ENCODE measurements at places on chromosomes 2 and 18. TPM values are rescaled to one million over a fixed set of nuclear protein-coding genes. Genes with fewer than 3 reads are reported as not detected.

Gene UGT1A6
- not detected for polyA plus RNA-seq

- H3K27me3 ChIP-seq = peaks cover 71% of the 10 kb centered on the region
- H3K27ac ChIP-seq = no peak overlapping the region
- H3K4me3 ChIP-seq = no peak overlapping the region
- H3K36me3 ChIP-seq = no peaks in the 10 kb centered on the region
- DNase-seq = no peak
- H3K4me1 ChIP-seq = peaks cover 15% of the 10 kb centered on the region
These were observed 133.2 kb upstream of the ID2 start for GRCh38 chr2:8548619-8549150.

Gene ANKRD53
- polyA plus RNA-seq = not detected

Gene SPP2
- not detected for polyA plus RNA-seq

Gene GAREM2
- 1.2 TPM for polyA plus RNA-seq

DNA sequence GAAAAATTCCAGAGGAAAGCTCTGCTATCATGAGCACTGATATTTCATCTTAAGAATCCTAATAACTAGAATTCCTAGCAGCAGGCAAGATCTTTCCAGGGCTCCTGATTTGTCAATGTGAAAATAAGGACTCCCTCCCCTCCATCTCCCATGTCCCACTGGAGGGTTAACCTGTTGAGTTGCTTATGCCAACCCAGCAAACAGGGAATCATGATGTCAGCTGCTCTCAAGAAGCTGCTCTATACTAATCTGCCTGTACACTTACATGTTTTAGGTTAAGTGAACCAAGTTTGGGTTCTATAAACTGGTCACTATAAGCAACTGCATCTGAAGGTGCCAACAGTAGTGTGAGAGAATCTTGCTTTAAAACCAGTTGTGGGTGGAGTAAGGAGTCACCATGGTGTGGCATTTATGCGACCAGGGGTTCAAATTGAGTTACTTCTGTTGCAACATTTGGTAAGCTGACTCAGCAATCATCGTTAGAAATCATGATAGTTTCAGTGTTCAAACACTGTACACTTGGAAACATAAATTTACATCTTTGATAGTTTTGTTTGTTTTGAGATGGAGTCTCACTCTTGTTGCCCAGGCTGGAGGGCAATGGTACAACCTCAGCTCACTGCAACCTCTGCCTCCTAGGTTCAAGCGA lies 53.4 kb downstream of the STK25 start:
- no peak overlapping the region for H3K27ac ChIP-seq
- no peaks in the 10 kb centered on the region for H3K36me3 ChIP-seq
- H3K4me1 ChIP-seq = no peaks in the 10 kb centered on the region
- no peak overlapping the region for H3K4me3 ChIP-seq

Gene ZNF385B
- polyA plus RNA-seq = not detected

DNA sequence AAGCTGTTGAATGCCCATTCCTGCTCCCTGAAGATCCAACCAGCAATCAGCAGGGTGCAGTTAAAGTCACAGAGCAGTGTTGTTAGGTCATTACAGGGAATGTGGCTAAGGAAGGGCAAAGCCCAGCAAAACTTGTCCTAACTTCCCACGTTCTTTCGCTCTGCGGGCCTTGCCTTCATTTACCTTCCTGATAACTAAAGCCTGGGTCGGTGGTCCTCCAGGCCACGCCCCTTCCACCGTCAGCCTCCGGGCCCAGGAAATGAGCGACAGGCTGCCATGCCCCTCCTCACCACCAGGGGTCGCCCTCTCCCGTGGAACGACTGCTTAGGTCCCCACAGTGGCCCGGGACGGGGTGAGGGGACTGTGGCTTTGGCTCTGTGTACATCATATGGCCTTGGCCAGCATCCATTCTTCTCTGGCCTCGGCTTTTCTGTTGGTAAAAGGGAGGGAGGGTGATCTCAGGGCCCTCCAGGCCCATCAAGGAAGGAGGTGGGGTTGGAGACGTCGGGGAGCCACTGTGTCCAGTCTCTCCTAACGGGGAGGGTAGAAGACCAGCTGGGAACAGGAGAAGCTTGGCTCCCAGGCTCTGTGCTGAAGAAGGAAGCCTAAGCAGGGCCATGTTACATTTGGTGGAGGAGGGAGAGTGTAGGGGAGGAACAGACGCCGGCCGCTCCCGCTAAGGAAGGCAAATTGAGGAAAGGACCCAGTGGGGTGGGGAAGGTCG lies 2.2 kb downstream of the SH2D6 start:
- peaks cover 24% of the 10 kb centered on the region for H3K4me1 ChIP-seq
- no peaks in the 10 kb centered on the region for H3K36me3 ChIP-seq
- H3K27me3 ChIP-seq = no peaks in the 10 kb centered on the region
- peak overlapping the region; percentile 74 for H3K4me3 ChIP-seq
- peak overlapping the region; percentile 84 for H3K27ac ChIP-seq

Gene FLACC1
- polyA plus RNA-seq = 1.2 TPM

DNA sequence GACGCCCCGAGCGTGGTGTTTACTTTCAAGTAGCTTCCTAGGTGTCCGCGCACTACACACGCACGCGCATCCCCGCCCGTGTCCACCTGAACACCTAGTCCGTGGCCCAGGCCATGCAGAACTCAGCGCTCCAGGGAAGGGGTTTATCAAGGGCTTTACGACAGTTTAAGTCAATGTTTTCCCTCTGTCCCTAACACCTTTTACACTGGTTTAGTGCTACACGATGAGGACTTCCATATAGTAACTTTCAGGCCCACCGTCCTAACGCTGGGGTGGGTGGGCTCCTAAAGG lies 1.4 kb upstream of the BCL2 start:
- peaks cover 49% of the 10 kb centered on the region for H3K4me1 ChIP-seq
- H3K36me3 ChIP-seq = peaks cover 7% of the 10 kb centered on the region
- no peaks in the 10 kb centered on the region for H3K27me3 ChIP-seq
- H3K4me3 ChIP-seq = peak overlapping the region; percentile 93

Gene GCG
- polyA plus RNA-seq = not detected

Gene MFSD6
- polyA plus RNA-seq = 9.3 TPM

DNA sequence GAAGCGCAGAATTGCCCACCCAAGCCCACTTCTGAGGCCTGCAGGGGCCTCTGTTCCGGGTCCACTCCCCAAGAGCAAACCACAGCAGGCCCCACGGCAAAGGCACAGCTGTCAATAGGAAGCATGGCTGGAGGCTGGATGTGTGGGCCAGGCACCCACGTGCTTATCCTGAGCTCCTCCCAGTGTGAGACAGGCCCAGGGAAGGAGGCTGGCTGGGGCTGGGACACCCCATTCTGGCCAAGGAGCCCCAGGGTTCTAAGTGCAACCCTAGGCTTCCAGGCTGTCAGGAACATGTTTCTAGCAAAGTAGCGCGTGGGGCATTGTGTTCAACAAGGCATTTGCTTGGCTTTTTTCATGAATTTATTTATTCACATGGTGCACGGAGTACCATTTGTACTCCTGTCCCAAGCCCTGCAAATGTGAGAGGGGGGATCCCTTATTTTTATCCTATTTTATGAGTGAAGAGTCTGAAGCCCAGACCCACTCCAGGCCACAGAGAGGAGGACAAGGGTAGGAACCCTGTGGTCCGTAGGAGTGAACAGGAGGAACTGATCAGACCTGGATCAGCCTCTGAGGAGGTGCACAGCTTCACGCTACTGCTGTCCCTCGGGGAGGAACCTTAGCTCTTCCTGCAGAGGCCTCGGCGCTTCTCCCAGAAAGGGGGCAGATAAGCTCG lies 6.1 kb upstream of the RAB17 start:
- H3K27me3 ChIP-seq = no peaks in the 10 kb centered on the region
- DNase-seq = no peak
- peaks cover 13% of the 10 kb centered on the region for H3K4me1 ChIP-seq
- H3K4me3 ChIP-seq = no peak overlapping the region
- H3K36me3 ChIP-seq = no peaks in the 10 kb centered on the region

GRCh38 chr2:175579646-175580045 lies 398.1 kb upstream of the ATP5MC3 start:
- H3K27ac ChIP-seq = no peak overlapping the region
- H3K27me3 ChIP-seq = no peaks in the 10 kb centered on the region
- peaks cover 32% of the 10 kb centered on the region for H3K4me1 ChIP-seq

Gene RFTN2
- polyA plus RNA-seq = not detected

DNA sequence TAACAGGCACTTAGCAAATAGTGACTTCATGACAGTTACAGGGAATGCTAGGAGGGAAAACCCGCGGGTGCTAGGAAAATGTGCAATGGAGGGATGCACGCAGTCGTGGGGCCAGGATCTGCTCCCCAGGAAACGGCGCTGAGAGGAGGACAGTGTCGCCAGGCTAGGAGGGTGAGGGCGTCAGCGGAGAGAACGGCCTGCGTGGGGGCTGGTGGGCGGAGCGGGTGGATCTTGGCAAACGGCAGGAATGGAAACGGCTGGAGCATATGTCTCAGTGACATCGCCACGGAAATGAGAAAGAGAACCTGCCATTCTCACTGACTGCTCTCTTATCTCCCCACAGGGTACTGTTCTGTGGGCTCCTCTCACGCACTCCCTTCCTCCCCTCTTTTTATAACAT lies 478.5 kb upstream of the ID2 start:
- no peak for DNase-seq
- no peak overlapping the region for H3K4me3 ChIP-seq
- H3K4me1 ChIP-seq = no peaks in the 10 kb centered on the region
- H3K27me3 ChIP-seq = peaks cover 12% of the 10 kb centered on the region
- H3K36me3 ChIP-seq = peaks cover 26% of the 10 kb centered on the region
- H3K27ac ChIP-seq = no peak overlapping the region

DNA sequence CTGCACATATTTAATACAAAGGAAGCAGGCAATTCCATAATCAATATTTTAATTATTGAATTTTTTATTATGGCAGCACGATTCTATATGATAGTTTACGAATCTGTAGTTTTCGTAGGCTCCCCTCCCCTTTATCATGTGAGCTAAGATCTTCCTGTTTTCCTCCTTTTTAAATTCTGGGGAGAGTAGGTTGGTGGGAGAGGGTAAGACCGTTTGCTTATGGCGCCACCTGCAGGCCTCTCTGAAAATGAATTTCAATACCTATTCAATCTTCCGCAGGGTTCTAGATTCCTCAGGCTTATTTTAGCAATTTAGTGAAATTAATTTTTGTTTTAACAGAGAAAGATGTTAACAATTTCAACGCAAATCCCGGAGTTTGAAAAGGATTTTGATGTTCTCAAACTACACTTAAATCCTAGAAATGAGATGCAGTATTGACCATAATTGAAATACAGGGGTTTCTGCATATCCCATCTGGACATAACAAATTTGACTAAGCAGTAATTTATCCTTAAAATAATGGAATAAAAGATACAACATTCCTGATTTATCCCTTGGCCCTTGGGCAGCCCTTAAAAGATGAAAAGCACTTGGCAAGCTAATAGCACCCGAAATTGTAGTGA lies 12.8 kb upstream of the GBX2 start:
- peaks cover 26% of the 10 kb centered on the region for H3K36me3 ChIP-seq
- H3K27me3 ChIP-seq = peaks cover 49% of the 10 kb centered on the region
- no peak overlapping the region for H3K27ac ChIP-seq
- H3K4me1 ChIP-seq = peaks cover 7% of the 10 kb centered on the region
- H3K4me3 ChIP-seq = no peak overlapping the region

- no peak overlapping the region for H3K4me3 ChIP-seq
- peaks cover 6% of the 10 kb centered on the region for H3K4me1 ChIP-seq
- DNase-seq = no peak
- no peaks in the 10 kb centered on the region for H3K27me3 ChIP-seq
- no peak overlapping the region for H3K27ac ChIP-seq
These were observed 73.5 kb downstream of the TNS1 start for GRCh38 chr2:217929272-217929671.

DNA sequence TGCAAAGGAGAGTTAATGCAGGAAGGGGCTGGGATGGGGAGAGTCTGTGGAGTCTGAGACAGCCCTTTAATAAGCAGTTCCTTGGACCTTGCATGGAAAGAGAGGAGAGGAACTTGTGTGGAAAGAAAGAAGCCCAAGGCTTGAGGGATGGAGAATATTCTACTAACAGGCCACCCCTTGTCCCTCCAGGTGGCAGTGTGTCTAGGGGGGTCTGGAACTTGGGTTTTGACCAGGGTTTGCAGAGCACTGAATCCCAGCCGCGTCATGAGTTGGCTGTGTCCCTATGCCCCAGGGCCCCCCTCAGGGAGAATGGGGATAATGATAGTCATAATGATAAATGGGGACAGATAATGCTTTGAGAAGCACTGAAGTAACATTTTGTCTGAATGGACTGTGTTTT lies 15.0 kb downstream of the TCF7L1 start:
- no peak for DNase-seq
- H3K4me3 ChIP-seq = no peak overlapping the region
- peaks cover 12% of the 10 kb centered on the region for H3K27me3 ChIP-seq
- no peak overlapping the region for H3K27ac ChIP-seq
- no peaks in the 10 kb centered on the region for H3K36me3 ChIP-seq

Gene CD226
- polyA plus RNA-seq = 1.0 TPM

DNA sequence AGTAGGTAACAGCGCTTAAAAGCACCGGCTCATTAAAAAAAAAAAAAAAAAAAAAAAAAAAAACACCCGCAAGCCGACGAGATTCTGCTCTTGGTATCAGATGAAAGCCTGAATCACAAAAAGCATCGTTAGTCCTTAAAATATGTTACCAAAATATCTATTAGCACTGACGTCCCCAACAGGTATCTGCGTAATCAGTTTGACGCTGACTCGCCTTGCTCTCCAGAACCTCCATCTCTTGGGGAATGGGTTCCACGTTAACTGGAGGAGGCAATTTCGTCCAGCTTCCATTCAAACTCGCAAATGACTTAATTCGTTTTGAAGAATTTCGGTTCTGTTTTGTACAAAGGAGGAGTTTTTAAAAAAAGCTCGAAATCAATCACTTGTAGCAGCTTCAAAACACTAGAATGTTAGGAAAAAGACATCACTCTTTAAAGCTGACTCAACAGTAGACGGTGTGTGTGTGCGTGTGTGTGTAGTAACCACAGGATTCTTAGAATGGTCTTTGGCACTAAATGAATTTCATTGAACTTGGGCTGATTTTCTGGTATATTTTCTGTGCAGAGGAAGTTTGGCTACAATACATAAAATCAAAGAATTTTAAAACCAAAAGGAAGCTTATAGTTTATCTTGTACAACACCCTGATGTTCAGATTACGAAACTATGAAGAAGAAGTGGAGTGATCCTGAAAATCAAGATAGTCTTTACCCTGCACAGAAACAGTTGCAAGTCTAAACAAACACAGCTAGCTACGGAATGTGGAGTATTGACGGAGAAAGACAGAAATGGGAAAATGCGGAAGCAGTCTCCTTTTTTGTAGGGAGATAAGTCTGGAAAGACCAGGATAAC lies 1.1 kb upstream of the PGAP1 start:
- no peaks in the 10 kb centered on the region for H3K36me3 ChIP-seq
- peak overlapping the region; percentile 94 for H3K4me3 ChIP-seq
- H3K4me1 ChIP-seq = peaks cover 7% of the 10 kb centered on the region
- H3K27me3 ChIP-seq = peaks cover 11% of the 10 kb centered on the region

Gene ALS2
- 4.2 TPM for polyA plus RNA-seq

Gene SIX2
- not detected for polyA plus RNA-seq

Gene ZSWIM2
- polyA plus RNA-seq = not detected

GRCh38 chr2:17208511-17208910 lies 309.7 kb downstream of the RAD51AP2 start:
- no peaks in the 10 kb centered on the region for H3K4me1 ChIP-seq
- no peaks in the 10 kb centered on the region for H3K36me3 ChIP-seq
- no peak for DNase-seq
- H3K27me3 ChIP-seq = no peaks in the 10 kb centered on the region
- no peak overlapping the region for H3K27ac ChIP-seq
- H3K4me3 ChIP-seq = no peak overlapping the region

GRCh38 chr2:44207102-44207501 lies 38.4 kb downstream of the PPM1B start:
- H3K36me3 ChIP-seq = peaks cover 26% of the 10 kb centered on the region
- DNase-seq = no peak
- H3K4me3 ChIP-seq = no peak overlapping the region
